ENCODE measurements at places on chromosomes 11 and 22.

GRCh38 chr11:66882561-66883015 lies 25.7 kb downstream of the LRFN4 start:
- DNase-seq, result no peak

- no peak for DNase-seq
Measured at GRCh38 chr11:125955856-125956255, 10.0 kb downstream of the VSIG10L2 start.

- DNase-seq, result no peak
Measured at GRCh38 chr11:20912922-20913512, 243.6 kb downstream of the NELL1 start.

DNA sequence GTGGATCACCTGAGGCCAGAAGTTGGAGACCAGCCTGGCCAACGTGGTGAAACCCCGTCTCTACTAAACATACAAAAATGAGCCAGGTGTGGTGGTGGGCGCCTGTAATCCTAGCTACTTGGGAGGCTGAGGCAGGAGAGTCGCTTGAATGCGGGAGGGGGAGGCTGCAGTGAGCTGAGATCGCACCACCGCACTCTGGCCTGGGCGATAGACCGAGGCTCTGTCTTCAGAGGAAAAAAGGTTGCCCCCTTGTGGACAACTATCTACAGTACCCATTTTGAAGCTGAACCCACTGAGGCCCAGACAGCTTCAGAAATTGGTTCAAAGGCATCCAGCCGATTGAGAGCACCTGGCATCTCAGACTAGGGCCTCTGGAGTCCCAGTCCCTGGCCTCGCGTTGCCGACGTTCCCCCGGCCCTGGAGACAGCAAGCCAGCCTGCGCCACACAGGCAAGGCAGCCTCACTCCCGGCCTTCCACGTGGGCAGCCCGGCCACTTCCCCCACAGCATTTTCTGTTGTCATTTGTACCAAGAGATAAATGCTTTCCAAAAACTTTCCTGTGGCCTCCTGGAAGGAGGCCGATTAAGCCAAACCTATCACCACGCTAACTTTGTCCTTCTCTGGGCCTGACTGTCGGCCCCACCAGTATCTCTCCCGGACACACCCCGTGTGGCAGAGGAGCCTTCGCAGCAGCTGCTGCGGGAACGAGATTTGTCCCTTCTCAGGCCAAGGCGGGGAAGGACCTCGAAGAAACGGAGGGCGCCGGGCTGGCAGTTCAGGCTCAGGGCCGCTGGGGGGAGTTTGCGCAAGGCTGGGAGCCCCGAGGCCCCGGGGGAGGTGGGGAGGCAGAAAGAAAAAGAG lies 82.8 kb downstream of the FLI1 start:
- DNase-seq, result no peak

GRCh38 chr11:65157336-65157735 lies 12.7 kb upstream of the SPDYC start:
- no peak for DNase-seq

GRCh38 chr22:19678949-19679521 lies 35.3 kb upstream of the SEPTIN5 start:
- no peak for DNase-seq

Measured in MV-4-11 (cell line).